ENCODE measurements at places on chromosomes 7 and 10.

DNA sequence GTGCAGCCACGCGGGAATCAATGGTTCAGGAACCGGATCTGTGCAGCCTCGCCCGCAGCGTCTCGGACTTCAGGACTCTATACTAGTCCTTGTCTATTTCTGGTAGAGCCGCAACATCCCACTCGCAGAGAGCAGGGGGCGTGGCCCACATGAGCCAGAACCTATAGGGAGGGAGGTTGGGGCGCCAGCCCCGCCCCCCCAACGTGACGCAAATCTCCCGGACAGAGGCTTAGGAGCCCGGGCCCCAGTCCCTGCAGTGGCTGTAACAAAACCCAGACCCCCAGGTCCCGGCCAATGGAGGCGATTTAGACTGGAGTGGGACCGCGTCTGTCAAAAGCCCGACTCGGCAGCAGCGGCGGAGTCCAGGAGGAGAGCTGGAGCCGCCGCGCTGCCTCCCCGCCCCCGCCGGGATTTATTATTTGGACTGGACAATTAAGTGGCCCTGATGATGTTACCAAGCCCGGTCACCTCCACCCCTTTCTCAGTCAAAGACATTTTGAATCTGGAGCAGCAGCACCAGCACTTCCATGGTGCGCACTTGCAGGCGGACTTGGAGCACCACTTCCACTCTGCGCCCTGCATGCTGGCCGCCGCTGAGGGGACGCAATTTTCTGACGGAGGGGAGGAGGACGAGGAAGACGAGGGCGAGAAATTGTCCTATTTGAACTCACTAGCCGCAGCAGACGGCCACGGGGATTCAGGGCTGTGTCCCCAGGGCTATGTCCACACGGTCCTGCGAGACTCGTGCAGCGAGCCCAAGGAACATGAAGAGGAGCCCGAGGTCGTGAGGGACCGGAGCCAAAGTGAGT is at the start of gene NKX2-3:
Gene NKX2-3, plus strand, starts transcription at position 256 of the 809 bp plus-strand sequence. Its CDS starts 190 bp downstream, at position 446.
- ATAC-seq, result peak; percentile 57

- ATAC-seq, result no peak
Measured at GRCh38 chr7:105745681-105746330, 130.6 kb downstream of the ATXN7L1 start.

DNA sequence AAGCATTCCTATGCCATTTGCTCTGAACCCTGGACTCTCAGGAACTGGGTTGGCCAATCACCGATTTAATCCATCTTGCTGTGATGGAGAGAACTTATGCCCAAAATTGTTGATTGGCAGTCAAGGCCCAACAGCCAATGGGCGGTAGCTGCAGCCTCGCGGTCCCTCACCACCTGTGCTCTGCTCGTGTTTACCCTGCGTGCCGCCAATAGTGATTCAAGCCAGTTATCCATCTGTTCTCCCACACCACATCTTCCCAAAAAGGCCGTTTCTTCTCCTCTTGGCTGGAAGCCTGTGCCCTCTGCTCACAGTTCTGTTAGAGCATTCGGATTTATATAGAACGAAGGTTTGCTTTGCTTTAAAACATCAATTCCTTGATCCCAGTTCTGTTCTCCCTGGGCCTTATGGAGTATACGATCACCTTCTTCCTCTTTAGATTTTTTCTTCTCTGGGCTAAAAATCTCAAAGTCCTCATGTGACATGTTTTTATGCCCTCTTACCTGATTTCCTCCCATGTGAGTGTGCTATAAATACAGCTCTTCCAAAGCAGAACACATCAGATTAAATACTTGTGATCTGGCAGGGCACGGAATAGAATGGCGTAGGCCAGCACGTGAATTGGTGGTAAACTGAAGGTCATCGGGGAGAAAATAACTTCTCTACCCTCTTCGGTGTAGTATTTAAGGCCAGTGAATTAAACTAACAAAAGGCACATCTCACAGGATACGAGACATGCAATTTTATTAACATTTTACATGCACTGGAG is 212.8 kb downstream of the NSUN6 start:
- no peak for ATAC-seq

DNA sequence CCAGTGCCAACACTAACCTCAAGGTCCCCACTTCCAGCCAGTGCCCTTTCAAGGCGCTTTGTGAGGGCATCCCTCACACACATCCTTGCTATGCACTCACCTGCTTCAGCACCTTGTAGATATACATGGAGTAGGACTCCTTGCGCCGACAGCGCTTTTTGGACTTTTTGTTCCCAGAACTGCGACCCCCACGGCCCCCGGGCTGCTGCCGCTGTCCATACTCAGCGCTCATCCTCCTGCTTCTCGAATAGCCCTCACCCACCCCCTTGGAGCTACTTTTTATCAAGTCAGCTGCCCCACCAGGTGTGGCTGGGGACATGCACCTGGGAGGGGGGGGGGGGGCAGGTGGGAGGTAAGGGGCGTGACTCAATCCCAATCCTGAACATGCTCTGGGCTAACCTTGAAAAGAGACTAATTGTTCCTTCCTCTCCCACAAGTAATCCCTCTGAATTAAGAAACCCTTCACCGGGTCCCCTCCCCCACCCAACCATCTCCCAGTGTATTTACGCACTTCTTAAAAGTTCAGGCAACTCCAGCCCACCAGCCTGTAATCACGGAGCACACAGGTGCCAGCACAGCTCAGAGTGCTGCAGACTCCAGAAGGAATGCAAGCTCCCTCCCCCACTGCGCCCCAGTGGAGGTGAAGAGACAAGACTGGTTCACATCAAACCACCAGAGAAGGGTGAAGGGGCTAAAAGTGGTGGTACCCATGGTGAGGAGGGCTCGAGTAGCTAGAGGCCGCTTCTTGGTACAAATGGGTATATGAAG is at the start of gene H2BK1:
Gene H2BK1, minus strand, starts transcription at position 402 of the 768 bp plus-strand sequence. Its CDS starts 170 bp downstream, at position 232.
- ATAC-seq, result no peak

- peak; percentile 66 for ATAC-seq
Measured at GRCh38 chr7:155787171-155787851, 25.0 kb downstream of the SHH start.

DNA sequence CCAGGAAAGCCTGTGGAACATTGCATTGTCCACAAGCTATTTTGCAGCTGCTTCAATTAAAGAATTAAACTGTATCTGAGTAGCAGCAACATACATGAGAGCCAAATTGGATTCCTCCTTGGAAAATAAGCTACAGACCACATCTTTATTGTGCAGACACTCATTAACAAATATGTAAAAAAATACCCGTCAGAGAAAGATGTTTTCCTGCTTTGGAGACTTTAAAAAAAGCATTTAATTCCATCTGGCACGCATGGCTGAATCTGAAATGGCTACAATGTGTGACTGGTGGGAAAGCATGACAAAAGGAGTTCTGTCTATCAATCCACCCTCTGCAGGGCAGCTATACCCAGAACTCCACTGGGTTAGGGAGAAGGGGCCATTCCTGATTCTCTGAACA is 73.1 kb upstream of the HPS1 start:
- ATAC-seq, result no peak

- ATAC-seq, result no peak
Measured at GRCh38 chr10:34292675-34293074, 522.4 kb downstream of the PARD3 start.

GRCh38 chr10:46544989-46545791 is 11.3 kb downstream of the GPRIN2 start:
- peak; percentile 53 for ATAC-seq

DNA sequence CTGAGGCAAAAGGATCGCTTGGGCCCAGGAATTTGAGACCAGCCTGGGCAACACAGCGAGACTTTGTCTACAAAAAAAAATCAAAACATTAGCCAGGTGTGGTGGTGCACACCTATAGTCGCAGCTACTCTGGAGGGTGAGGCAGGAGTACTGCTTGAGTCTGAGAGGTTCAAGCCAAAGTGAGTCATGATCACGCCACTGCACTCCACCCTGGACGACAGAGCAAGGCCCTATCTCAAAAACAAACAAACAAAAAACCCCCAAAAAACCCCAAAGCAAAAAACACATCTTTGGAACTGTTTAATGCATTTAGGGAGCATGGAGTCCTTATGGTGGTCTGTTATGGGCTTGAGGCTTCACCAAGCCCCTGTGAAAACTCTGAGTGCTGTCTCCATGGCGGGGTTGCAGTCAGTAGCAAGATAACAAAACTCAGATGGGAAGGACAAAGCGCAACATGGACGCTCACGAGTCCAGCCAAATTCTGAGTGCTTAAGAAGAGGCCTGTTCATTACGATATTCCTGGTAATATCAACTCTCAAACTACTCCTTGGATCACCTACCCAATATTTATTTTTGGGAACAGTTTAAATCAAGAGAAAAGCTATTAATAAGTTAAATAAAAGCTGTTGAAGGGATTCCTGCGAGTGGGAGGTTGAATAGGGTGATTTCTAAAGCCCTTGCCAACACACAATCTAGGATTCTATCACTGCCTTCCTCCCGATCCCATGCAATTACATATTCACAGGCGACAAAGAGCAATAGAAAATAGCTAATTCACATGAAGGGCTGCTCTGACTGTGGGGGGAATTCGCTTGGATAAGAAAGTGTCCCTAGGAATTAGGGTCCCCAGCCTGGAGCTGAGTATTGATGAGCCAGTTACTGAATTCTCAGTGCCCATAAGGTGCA is 123.3 kb downstream of the HIPK2 start:
- ATAC-seq, result no peak

DNA sequence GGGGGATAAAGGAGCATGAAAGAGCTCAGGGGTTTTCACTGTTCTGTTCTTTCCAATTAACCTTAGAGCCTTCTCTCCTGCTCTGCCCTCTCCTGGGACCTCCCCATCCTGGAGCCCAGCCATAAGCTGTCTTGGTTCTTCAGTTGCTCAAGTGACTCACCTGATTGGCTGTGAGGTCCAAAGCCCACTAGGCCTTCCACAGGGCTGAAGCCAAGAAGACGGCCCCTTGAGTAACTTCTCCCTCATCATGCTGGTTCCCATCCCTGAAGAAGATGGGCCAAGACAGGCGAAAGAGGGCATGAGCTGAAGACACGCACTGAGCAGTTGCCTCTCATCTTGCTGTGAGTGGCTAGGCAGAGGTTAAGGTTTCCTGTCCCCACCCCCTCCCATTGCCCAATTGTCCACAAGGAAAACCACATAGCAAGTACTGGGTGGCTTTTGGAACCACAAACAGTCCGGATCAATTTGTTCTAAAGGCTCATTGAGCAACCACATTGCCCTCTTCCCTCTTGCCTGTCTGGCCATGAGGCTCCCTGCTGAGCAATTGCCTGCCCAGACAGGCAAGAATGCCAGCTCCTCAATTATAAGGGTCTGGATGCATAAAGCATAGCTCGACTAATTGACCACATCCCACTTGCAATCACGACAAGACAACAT is 43.9 kb upstream of the GPAM start:
- ATAC-seq, result no peak

DNA sequence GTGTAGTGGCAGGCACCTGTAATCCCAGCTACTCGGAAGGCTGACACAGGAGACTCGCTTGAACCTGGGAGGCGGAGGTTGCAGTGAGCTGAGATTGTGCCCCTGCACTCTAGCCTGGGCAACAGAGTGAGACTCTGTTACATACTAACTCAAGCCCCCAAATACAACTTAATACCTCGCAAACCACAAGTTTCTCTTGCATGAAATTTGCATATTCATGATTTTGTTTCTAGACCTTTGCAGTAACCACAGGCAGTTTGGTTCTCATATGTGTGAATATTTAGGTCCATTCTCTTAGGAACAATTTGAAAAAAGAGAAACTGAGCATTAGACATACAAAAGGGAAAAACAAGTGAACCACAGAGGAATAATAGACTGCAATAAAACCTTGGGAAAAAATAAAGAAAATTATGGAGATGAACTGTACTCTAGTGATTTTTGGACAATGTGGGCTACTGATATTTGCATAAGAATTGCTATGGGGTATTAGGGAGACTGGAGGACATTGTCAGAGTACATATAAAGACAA is 77.0 kb downstream of the ZNF277 start:
- ATAC-seq, result no peak

- ATAC-seq, result no peak
Measured at GRCh38 chr7:69714886-69715576, 116.8 kb downstream of the AUTS2 start.

- ATAC-seq, result peak; percentile 88
Measured at GRCh38 chr10:69835875-69836730, 34.4 kb downstream of the COL13A1 start.

DNA sequence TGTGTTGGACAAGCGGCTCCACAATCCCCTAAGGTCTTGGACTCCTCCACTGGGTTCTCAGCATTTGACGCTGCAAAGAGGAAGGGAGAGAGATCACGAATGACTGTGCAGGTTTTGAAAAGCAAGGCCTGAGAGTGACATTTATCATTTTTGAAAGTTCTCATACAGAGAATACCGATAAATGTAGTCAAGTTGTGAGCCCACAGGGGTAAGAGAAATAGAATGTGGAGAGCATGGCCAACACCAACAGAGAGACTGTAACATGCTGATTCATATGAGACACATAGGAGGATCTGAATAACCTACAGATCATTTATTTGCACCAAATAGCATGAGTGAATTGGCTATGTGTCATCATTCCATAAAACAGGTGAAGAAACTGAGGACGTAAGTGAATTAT is 230.5 kb upstream of the MBL2 start:
- no peak for ATAC-seq

GRCh38 chr7:146331369-146331768 is 214.8 kb downstream of the CNTNAP2 start:
- no peak for ATAC-seq

DNA sequence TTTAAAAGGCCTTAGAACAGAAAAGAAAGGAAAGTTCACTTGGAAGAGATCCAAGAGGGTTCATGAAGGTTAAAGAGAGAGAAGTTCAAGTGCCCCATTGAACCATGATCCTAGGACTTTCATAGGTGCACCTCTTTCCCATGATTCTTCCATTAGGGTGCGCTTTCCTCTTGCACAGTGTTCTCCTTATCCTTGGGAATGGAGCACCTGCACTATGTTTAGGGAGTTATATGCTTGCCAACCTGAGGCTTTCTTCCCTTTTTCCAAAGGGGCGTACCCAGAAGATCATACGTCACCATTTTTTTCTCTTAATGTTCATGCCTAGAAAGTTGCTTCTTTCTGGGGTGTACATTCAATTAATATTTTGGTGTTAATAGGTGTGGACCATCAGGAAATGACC is 908.0 kb upstream of the SORCS1 start:
- no peak for ATAC-seq

GRCh38 chr7:145478541-145478940 is 638.1 kb upstream of the CNTNAP2 start:
- ATAC-seq, result no peak

GRCh38 chr10:33064706-33065105 is 106.7 kb upstream of the ITGB1 start:
- no peak for ATAC-seq

Measured in motor neuron (in vitro differentiated cells).